Chondrocyte (in vitro differentiated cells): ENCODE measurements at places on chromosomes 3 and 15. TPM values are rescaled to one million over a fixed set of nuclear protein-coding genes. Genes with fewer than 3 reads are reported as not detected.

CCR8 gene
- total RNA-seq, result not detected in 3 replicates

IFT57 gene
- total RNA-seq, result 22.4 to 42.9 TPM (median 22.8 TPM) in 3 replicates

CFAP100 gene
- not detected in 3 replicates for total RNA-seq

PLA2G4E gene
- not detected in 3 replicates for total RNA-seq

WDR72 gene
- total RNA-seq, result 0.17 TPM in 1 of 3 replicates, not detected in the others

PIGZ gene
- 8.8 to 10.1 TPM (median 9.9 TPM) in 3 replicates for total RNA-seq

NMB gene
- 5.7 to 8.5 TPM (median 7.8 TPM) in 3 replicates for total RNA-seq

CNTN4 gene
- total RNA-seq, result 0.38 to 6.0 TPM (median 0.52 TPM) in 3 replicates

SAMMSON gene
- 0.39 TPM in 1 of 3 replicates, not detected in the others for total RNA-seq

NR1I2 gene
- total RNA-seq, result not detected in 3 replicates

PLCB2 gene
- 1.4 to 3.4 TPM (median 2.8 TPM) in 3 replicates for total RNA-seq

SKOR1 gene
- total RNA-seq, result 0.15 to 0.27 TPM (median 0.22 TPM) in 3 replicates

SEMA3G gene
- 0.17 TPM in 1 of 3 replicates, not detected in the others for total RNA-seq

PYGO1 gene
- total RNA-seq, result 20.3 to 21.0 TPM (median 20.5 TPM) in 3 replicates

P2RY13 gene
- not detected in 3 replicates for total RNA-seq

CHST14 gene
- total RNA-seq, result 45.4 to 46.2 TPM (median 45.7 TPM) in 3 replicates

SH2D7 gene
- not detected in 3 replicates for total RNA-seq

A4GNT gene
- not detected in 3 replicates for total RNA-seq
